Thoracic aorta endothelial cell (primary cell): ENCODE measurements at places on chromosomes 7 and 10. TPM values are rescaled to one million over a fixed set of nuclear protein-coding genes. Genes with fewer than 3 reads are reported as not detected.

The FAM180A gene
- not detected in 2 replicates for total RNA-seq

The CALHM3 gene
- total RNA-seq: not detected in 2 replicates

The CCDC172 gene
- total RNA-seq: not detected in 2 replicates

The TFPI2 gene
- 3.2 and 96.5 TPM in 2 replicates for total RNA-seq

The ARHGEF35 gene
- total RNA-seq: 0.53 and 1.1 TPM in 2 replicates

The CNTNAP2 gene
- total RNA-seq: 0.29 TPM in 1 of 2 replicates, not detected in the other
